ENCODE measurements at places on chromosomes 6 and 20.

DNA sequence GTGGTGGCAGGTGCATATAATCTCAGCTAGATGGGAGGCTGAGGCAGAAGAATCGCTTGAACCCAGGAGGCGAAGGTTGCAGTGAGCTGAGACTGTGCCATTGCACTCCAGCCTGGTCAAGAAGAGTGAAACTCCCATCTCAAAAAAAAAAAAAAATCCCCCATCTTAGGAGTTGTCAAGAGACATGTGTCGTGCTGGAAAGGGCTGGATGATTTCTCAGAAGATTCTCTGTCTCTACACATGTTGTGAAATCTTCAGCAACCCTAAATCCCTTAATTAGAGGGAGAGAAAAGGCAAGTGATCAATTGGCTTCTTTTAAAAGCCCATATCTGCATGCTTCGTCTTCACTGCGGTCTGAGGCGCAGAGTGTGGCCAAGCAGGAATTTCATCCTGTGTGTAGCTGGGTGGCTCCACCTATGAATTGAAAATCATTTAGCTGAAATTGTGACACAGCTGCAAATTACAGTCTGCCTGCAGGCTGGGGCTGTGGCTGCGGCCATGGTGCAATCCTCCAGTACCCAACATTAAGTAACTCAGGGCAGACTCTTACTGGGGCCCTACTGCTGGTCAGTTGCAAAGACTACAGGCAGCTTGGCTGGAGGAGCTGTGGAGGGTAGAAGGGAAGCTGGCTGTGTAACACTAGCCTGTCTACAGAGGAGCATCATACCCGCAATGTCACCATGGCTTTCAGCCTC, 3.2 kb upstream of the TGM3 start:
- DNase-seq, result peak; percentile 28

DNA sequence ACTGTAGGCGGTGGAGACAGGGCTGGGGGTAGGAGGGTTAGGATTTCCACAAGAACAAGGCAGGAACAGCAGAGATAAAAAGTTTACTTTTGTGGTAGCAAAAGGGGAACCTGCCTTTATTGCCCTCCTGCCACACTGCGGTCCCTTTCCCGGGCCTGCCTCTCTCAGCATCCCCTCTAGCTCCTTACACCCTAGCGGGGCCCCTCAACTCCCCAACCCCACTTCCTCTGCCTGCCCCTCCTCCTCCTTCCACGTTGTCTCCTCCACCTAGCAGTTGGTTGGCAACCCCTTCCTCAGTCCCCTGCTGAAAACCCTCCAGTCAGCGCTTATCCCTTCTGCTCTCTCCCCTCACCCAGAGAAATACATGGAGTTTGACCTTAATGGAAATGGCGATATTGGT, 714 bp downstream of the AIF1 start:
- peak; percentile 78 for DNase-seq

DNA sequence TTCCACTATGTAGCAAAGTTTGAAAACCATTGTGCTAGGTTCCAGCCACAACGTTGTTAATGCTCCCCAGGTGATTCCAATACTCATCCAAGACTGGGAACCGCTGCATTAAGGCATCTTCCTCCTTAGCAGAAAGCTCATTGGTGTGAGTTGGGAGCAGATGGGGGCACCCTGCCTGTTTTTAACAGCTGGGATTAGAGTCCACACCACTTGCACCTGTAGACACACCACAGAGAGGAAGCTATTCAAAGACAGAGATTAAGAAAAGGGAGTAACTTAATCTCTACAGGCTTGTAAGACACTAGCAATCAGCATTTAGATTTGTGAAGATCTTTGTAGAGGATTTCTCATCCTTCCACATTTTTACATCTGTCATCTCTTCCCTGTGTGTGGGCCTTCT, 333.9 kb upstream of the SOX4 start:
- DNase-seq, result no peak

- no peak for DNase-seq
These were observed 20.4 kb downstream of the VTA1 start for GRCh38 chr6:142167486-142167885.

- no peak for DNase-seq
These were observed 32.6 kb upstream of the OSTM1 start for GRCh38 chr6:108107102-108107501.

DNA sequence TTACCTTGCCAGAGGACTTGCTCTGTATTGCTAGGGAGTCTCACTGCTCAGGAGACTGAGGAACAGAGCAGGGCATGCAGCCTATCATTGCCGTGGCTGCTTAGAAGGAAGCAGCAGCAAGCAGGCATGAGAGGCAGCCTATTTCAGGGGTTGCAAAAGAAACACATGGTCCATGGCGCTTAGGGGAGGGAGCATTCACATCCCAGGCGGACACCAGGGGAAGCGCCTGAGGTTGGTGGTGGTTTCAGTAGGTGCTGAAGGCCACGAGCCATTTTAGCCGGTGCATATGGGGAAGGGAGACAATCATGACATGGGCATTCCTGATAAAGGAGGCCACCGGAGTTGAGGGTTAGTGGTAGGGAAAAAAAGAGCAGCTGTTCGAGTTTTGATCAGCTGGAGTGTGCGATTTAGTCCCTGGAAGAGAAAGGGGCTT, 20.9 kb downstream of the FARS2 start:
- DNase-seq, result no peak

DNA sequence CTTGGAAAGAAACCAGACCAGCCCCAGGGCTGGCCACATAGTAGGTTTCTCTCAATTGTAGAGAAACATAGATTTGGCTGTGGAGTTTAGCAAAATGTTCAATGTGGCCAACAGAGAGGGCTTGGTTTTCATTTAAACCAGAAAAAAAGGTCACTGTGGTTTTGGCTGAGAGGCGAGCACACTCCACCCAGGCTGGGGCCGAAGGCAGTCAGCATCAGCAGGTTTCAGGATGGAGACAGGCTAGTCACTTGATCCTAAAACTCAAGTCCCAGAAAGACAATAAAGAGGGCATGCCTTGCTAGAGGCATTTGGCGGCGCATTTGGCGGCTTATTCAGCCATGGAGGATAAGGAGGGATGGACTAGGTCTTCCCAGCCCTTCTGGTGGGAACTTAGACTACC, 73.1 kb downstream of the PRND start:
- DNase-seq, result no peak

Measured in activated CD8-positive, alpha-beta memory T cell treated with anti-CD3 and anti-CD28 coated beads for 24 hours (primary cell).